ENCODE measurements at places on chromosomes 16 and 17.

GRCh38 chr17:58249270-58250133 lies 11.1 kb downstream of the LPO start:
- DNase-seq, result peak; percentile 51

DNA sequence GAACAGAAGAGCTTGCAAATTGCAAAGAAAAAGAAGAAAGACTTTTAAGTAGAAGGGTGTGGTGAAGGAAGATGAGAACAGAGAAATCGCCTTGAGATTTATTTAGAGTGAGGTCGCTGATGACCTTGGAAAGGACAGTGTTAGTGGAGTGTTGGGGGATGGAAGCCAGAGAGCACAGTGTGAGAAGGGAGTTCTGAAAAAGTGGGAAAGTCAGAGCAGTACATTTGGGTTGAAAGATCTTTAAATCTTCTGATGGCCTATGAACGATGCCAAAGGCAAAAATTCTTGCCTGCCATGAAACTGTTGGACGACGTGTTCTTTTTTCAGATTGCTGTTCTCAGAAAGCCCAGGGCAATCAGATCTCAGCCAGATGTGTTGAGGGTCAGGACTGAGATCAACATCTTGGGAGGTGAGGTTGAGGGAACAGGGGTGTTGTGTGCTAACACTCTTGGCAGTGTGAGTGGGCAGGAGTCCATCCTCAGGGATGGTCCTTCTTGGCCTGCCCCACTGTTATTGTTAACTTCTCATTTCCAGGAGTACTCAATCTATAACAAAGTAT lies 330.1 kb downstream of the MAP2K6 start:
- DNase-seq, result no peak

DNA sequence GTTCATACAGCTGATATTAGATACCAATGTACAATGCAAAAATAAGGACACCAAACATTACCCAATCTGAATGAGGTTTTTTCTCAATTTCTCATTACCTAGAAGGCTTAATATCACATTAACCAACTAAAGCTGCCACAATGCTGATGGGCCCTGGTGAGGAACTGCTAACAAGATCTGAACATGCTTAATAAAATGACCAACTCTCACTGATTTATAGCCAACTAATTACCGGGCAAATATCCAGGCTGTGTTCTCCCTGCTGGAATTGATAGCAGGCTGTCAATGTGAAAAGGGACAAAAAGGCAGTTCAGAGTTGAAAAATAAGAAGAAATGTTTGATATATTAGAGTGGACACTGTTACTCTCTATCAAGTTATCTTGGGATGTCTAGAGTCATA lies 124.6 kb downstream of the TOX3 start:
- no peak for DNase-seq

DNA sequence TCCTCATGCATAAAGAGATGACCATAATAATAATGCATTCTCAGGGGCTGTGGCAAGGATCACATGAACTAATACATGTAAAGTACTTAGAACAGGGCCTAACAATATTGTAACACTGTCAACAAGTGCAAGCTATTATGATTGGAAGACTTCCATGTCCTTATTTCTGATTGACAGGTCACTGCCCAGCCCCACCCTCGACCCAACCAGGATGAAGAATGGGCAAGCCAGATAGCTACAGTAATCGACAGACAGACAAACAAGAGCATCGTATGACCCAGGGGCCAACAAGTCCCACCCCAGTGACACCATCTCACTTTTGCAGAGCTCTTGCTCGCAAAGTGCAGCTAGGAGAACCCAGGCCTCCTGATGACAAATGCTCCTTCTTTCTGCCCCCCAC lies 14.6 kb upstream of the MMP2 start:
- DNase-seq, result no peak

DNA sequence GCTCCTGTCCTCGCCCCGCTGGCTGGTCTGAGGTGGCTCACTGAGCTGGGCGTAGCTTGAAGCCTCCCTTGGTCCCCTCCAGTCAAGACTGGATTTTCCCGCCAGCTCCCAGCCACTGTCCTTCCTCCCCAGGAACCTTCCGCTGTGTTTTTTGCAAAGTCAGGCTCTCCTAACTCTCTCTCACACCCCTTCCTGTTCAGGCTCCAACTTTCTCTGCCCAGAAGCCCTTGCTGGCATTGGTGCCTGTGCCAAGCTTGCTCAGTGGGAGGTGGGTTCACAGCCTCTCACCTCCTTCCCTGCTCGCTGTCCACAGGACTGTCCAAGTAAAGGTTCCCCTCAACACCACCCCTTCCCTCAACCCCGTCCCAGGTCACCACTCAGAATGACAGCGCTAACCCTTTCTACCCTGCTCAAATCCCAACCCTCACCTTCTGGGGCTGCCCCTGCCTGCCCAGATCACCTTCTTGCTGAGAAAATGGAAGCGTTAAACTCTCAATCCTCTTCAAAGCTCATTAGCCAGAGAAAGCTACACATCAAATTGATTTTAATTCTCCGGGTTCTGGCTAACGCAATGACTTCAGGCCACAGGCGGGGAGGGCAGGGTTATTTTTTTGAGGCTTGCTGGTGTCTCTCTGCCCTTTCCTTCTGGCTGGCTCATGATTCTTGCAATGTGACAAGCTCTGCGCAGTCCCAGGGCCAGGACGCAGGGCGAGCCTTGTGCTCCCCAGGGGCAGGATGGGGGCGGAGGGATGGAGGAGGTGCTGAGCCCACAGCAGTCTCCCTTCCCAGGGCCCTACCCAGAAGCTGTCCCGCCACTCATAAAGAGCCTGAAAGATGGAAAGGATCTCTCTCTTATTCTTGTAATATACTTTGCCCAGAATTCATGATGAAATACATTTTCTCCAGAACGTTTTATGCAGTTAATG lies 357.2 kb upstream of the TNRC6C start:
- DNase-seq, result no peak

DNA sequence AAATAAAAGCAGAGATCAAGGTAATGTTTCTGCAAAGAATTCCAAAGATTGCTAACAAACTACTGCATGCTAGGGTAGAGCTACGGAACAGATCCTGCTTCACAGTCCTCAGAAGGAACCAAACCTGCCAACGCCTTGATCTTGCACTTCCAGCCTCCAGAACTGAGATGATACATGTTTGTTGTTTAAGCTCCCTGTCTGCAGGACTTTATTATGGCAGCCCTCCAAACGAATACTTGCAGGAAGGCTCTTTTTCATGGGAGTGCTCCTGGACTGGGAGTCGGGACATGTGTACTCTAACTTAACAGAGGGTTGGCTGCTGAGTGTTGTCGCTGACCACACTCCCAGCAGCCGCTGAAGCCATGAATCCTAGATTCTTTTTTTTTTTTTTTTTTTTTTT lies 808.8 kb upstream of the EEF2KMT start:
- no peak for DNase-seq

- DNase-seq, result no peak
Measured at GRCh38 chr17:72717676-72718075, 374.8 kb downstream of the SLC39A11 start.

GRCh38 chr16:87100306-87101058 lies 216.7 kb downstream of the C16orf95 start:
- no peak for DNase-seq

- no peak for DNase-seq
Measured at GRCh38 chr17:15411384-15412198, 55.8 kb downstream of the CDRT4 start.

- no peak for DNase-seq
Measured at GRCh38 chr17:81053041-81053970, 18.4 kb downstream of the BAIAP2 start.

DNA sequence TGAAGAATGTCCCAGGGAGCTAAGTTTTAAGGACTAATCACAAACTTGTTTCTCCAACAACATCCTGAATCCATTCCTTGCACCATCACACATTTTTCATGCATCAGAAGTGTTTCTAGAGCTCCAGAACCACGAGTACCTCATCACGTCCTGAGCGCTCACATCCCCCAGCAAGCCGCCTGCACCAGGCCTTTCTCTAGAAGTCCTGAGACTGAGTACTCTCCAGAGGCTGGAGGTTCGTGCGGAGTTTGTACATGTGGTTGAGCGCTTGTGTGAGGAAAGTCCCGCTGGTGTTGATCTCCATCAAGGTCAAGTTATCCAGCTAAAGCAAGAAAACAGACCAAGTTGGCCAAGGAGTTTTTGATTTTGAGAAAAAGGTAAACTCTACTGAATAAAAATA lies 10.7 kb downstream of the GINS2 start:
- no peak for DNase-seq

DNA sequence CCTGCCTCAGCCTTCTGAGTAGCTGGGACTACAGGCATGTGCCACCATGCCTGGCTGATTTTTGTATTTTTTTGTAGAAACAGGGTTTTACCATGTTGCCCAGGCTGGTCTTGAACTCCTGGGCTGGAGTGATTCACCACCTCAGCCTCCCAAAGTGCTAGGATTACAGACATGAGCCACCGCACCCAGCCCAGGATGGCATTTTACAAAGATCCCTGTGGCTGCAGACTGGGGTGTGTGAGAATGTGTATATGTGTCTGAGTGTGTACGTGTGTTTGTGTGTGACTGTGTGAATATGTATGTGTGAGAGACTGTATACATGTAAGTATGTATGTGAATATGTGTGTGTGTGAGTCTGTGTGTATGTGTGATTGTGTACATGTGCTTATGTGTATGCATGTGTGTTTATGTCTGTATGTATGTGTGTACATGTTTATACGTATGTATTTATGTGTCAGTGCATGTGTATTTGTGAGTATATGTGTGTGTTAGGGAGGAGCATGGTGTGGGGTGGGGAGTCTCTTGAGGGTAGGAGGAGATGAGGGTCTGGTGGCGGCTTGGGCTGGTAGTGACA lies 17.0 kb downstream of the RPTOR start:
- DNase-seq, result no peak

GRCh38 chr16:29702269-29702668 lies 23.3 kb downstream of the QPRT start:
- DNase-seq, result peak; percentile 12

- no peak for DNase-seq
Measured at GRCh38 chr17:64083563-64084085, 46.3 kb downstream of the ERN1 start.

DNA sequence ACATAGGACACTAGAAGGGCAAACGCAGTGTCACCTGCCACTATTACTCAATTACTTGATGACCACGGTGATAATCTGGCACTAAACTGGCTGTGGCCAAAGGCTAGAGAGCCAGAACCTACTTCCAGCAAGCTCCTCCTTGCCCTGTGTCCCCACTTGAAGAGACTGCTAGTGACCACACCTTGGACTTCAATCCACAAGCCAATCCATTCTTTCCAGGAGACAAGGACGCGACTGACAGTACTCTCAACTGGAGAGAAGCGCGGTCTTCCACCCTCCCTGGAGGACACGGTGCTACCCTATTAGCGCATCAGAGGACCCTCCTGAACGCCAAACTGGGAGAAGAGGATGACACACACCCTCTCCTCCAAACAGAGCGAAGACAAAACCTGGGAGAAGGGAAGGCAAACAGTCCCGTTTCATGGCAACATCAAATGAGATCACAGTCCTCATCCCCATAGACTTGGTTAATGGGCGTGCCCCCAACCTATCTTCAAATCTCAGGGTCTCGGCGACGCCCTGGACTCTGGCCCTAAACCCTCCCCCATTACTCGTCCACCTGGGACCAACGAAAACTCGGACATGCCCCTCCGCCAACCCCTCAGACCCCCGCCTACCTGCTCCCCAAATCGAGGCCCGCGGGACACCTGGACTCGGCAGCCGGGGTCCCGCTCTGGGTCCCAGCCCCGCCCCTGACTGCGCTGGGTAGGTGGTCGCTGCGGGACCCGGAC lies 508 bp downstream of the FLCN start:
- peak; percentile 23 for DNase-seq

- peak; percentile 19 for DNase-seq
Measured at GRCh38 chr16:68367030-68367429, 56.2 kb downstream of the PRMT7 start.

DNA sequence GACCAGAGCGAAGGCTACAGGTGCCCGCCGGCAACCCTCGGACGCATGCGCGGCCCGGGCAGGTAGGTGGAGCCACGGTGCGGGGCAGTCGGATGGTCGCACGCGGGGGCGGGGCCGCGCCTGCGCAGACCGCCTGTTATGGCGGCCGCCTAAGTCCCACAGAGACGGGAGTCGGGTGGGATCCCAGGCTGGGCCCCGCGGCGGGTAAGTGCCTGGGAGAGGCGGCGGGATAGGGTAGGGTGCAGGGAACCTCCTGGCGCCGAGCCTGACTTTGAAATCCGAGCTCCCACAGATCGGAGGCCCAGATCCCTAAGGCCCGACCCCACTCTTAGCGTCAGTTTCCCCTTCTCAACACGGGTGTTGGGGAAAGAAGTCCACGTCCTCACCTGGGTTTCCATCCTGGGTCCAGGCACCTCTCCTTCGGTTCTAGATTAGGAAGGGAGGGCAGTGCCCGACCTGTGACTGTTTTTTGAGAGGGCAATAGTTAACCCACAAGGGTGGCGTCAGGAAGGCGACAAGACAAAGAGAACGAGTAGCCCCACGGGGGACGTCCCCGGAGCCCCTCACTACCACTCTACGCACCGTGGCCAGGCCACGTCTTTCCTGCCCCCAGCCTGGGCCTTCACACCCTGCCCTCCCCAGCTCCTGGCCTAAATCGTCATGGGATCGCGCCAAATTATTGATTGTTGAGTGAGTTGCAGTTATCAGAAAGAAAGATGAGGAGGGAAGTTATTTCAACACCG lies at the start of gene METTL22:
Gene METTL22, plus strand, starts transcription at position 127 of the 743 bp plus-strand sequence. CDS start 3,968 bp downstream, outside the sequence.
- peak; percentile 83 for DNase-seq

- DNase-seq, result no peak
Measured at GRCh38 chr16:20878682-20879147, 21.4 kb downstream of the DCUN1D3 start.

- no peak for DNase-seq
Measured at GRCh38 chr17:40352237-40352778, 12.2 kb downstream of the GJD3 start.

- DNase-seq, result peak; percentile 50
Measured at GRCh38 chr16:54538276-54538675, 251.7 kb upstream of the IRX3 start.

DNA sequence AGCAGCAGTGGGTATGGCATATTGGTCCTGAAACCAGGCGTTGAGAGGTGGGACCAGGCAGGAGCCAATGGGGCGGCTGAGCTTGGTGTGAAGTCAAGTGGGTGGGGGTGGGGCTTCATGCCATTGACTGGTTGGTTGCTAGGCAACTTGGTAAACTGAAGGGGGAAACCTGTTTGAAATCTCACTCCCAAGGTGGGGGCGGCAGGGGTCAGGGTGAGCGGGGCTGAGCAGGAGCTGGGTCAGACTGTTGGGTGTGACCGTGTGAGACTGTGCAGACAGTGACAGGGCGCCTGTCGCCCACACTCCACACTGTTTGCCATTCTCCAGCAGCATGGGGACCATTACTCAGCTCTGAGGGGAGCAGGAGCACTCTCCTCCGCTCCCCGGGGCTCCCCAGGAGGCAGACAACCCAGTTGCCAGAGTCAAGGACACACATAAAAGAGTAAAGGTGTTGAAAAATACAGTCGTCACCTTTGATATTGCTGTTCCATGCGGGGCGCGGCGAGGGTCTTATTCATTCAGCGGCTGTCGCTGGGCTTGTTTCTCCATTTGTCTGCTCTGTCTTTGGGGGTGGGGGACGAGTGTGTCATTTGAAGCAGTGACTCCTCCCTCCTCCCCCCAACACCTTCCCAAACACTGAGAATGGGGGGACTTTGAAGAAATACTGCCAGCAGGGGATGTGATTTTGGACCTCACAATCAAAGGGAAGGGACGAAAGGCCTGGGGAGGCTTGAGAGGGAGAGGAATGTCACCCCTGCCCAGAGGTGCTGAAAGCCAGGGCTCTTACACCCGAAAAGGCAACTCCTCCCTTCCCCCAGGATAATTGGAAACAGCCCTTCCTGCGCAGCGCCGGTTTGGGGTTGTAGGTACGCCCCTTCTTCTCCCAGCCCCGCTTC lies 1.2 kb upstream of the EFNB3 start:
- peak; percentile 68 for DNase-seq

- no peak for DNase-seq
Measured at GRCh38 chr17:75344666-75345065, 55.4 kb upstream of the SLC25A19 start.

Measured in fibroblast of skin of right quadriceps (primary cell).